AML-193 (cell line): ENCODE measurements at places on chromosomes 13 and 19.

GRCh38 chr13:93926425-93926824 lies 553.1 kb downstream of the DCT start:
- DNase-seq = no peak

DNA sequence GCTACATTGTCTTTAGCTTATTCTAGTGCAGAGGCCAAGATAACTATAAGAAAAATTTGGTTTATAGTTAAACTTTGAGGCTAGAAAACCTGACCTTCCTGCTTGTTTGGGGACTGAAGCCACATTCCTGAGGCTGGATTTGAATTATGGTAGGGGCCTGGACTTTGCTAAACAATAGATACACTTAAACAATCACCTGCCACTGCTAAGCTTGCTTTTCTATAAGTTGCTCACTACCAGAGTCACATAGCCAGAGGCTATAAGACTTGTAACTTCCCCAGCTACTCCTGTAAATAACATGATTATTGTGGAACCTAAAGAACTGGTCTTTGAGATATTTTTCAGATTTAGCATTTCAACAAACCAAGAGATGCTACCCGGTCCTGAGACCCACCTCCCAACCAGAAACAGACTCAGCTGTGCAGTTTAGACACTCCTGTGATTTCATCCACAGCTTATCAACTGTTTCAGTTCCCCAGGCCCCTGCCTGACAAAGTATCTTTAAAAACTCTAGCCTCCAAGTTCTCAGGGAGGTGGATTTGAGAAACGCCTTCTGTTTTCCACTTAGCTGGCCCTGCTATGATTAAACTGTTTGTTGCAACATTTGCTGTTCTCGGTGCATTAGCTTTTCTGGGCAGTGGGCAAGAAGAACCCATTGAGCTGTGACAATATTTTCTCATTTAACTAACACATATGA lies 77.7 kb downstream of the MIPEP start:
- DNase-seq = no peak

- DNase-seq = no peak
Observed at GRCh38 chr19:52007451-52007805, 583 bp downstream of the ZNF615 start.

DNA sequence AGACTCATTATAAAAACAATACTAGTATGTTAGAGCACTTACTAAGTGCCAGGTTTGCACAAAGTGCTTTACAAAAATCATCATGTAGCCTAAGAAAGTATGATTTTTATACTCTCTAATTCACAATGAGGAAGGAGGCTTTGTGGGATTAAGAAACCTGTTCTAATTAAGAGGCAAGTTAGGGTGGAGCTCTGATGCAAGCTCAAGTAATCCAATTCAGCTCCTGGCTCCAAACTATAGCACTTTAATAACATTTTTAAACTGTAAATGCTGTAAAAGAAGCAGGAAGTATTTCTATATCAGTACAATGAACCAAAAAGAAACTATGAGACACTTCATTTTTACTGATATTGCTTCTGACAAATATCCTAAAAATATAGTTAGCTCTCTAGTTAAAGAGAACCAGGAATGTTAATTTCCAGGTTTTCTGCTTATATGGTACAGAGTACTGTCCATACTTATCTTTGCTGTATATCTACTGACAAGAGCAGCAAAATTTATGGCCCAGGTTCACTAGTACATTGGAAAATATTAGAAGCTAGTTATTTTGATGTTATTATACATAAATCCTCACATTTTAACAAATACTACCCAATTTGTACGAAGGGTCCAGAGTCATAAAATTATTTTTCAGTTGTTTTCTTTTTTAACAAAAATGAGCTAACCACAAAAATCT lies 482.0 kb downstream of the DIAPH3 start:
- DNase-seq = peak; percentile 22

DNA sequence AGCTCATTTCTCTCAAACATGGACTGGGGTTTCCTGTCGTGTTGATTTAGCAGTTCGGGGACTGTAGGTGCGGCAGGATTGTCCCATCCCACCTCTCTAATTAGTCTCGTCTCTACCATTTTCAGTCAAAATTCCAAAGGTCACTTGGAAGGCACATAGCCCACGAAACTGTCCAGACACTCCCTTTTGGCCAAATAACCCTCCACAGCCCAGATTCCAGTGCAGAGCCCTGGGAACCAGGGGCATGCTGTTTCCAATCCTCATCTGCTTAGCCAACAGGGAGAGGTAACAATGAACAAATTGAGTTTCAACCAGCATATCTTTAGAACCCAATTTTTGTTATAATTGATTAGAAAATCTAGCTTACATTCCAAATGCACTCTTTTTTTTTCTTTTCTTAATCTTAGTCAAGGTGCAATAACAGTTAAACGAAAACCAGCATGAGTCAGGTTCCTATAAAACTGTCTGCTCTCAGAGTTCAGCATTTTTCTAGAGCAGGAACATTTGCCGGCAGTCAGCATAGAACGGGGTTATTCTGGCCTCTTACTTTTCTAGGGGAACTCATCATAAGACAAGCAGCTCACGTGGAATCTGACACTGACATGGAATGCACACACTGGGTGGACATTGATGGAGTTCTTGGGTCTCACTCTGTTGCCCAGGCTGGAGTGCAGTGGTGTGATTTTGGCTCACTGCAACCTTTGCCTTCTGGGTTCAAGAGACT lies 14.4 kb upstream of the CEBPA start:
- no peak for DNase-seq

DNA sequence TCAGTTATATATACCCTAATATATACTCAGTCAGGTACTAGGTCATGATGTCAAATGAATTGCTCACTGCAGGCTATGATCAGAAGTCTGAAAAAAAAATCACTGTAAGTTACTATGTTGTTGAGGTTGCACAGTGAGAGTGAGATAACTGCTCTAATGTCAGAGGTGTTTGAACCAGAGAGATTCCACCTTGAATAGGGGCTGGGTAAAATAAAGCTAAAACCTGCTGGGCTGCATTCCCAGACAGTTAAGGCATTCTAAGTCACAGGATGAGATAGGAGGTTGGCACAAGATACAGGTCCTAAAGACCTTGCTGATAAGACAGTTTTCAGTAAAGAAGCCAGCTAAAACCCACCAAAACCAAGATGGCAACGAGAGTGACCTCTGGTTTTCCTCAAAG lies 10.2 kb downstream of the EPSTI1 start:
- no peak for DNase-seq

GRCh38 chr13:20588529-20589110 lies 21.7 kb downstream of the IFT88 start:
- DNase-seq = no peak

DNA sequence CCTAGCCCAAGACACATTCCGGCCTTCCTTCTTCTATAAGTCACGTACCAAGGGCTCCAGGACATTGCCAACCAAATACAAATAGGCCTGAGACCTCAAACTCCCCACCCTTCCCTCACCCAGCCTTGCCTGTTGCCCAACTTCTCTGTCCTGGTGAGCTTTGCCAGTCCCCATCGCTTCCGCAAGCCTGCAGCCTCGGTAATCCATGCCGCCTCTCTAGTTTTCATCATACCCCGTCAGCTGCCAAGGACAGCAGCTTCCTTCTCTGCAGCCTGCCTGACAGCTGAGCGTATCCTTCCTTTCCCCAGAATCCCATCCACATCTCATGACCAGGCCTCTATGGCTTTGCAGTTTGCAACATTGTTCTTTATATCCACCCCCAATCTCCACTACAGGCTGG lies 36.6 kb upstream of the POMP start:
- DNase-seq = peak; percentile 93

- DNase-seq = no peak
Observed at GRCh38 chr13:78228940-78229339, 310.3 kb upstream of the EDNRB start.

GRCh38 chr19:11201791-11202190 lies 4.4 kb upstream of the KANK2 start:
- DNase-seq = no peak

- DNase-seq = no peak
Observed at GRCh38 chr13:39998166-39998565, 342.7 kb downstream of the COG6 start.

DNA sequence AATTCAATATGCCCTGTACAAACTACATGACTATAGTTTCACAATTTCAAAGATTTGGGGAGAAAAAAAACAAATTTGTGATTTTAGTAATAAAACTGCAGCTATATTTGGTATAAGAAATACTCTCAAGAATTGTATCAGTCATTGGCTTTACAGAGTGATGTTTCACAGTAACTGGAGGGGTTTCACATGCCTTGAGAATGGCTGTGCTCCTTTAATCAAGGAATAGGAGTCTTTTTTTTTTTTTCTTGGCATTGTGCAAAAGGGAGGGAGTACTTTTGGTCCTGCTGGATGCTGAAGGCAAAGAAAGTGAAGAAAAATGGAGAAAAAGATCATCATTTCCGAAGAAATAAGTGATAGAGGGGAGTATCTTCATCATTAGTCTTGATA lies 6.8 kb downstream of the ZNF507 start:
- DNase-seq = no peak
